ENCODE measurements at places on chromosomes 3 and 15.
A peak's percentile ranks its signal among the peaks of the same experiment; 100 is the strongest.

- peak; percentile 69 for DNase-seq
These were observed 98.7 kb upstream of the BFSP2 start for GRCh38 chr3:133301194-133301593.

DNA sequence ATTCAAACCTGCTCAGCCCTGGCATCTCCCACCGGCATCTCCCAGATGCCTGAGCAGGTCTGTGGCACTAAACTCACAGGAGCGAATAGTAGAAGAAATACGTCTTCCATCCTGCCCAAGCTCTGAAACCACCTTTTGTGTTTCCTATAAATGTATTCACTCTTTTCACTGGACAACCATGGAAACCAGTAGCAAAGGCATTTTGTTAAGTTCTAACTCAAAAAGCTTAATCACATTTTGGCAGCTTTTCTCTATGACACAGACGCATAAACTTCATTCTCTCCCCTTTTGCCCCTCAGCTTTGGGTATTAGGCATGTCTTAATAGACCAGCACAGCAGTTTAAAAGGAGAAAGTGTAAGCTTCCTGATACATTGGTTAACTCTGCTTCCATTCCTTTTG is 24.5 kb upstream of the ARNT2 start:
- no peak for DNase-seq

DNA sequence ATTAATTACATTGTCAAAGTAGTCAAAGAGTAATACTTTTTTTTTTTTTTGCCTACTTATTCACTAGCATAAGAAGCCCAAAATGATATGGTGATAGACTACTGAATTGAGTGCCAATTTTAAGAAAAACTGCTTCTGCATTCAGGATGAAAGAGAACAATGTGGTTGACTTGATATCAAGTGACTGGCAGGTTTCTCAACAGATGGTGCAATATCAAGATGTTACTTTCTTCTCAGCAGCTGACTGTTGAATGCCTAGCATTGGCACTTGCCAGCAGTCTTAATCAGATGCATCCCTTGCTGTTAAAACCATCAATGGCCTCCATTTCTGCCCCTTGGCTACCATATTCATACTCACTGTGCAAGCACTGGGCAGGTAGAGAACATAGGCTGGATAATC is 863.2 kb downstream of the GBE1 start:
- no peak for DNase-seq

GRCh38 chr3:125107861-125108567 is 52.2 kb upstream of the HEG1 start:
- peak; percentile 90 for DNase-seq

DNA sequence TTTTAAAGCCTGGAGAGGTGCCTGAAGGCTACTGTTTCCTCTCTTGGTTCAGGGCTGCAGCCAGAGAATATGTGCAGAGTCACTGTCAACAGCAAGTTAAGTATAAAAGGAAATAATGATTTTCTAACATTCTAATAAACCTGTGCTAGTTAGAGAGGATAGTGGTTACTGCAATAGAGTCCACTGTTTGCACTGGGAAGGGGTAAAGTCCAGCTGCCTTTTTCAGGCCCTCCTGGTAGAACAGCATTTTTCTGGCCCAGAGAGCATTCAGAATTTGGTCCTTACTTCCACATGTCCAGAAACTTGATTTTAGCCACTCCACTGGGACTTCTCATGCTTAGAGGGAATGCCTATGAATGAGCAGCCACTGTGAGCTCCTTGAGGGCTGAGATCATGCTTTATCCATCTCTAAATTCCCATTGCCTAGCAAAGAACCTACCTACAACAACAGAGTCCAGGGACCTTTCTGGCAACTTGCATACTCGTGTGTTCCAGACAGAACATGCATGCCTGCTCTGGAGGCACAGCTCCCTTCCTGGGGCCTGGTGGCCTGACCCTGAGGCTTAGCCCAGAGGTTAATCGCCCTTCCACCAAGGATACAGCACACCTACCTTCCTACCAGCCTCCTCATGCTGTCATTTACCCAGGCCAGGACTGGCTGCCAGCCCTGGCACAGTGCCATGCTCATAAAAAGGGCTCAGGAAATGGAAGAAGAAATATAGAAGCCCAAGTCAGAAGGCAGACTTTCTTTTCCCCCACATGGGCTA is 50.3 kb upstream of the ATP13A3 start:
- DNase-seq, result peak; percentile 36

GRCh38 chr3:8557298-8557697 is 55.7 kb downstream of the LMCD1 start:
- DNase-seq, result no peak

- no peak for DNase-seq
These were observed 33.5 kb upstream of the TIMP4 start for GRCh38 chr3:12192173-12192572.

GRCh38 chr3:43378066-43378935 is 92.0 kb downstream of the SNRK start:
- peak; percentile 66 for DNase-seq

DNA sequence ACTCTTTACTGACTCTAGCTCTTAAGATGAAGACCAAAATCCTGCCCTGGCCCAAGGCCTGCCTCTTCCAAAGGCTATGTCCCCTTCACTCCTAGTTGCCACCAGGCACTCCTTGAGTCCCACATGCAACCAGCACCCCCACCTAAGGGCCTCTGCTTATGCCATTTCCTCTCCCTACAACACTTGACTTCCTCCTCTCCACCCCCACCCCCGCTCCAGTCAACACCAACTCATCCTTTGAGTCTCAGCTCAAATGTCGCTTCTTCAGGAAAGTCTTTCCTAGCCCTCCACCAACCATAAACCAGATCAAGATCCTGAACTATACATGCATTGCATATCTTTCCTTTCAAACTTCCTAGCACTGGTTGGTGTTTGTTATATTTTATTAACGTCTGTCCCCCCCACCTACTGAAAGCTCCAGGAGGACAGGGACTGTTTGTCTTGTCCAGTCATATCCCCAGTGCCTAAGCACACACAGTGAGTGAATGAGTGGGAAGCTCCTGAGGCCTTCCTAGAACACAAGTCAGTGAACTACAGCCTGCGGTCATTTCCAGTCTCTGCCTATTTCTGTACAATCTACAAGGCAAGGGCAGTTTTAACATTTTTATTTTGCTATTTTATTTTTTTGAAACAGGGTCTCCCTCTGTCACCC is 7.3 kb downstream of the TBC1D2B start:
- peak; percentile 23 for DNase-seq

Measured in epithelial cell of esophagus (primary cell).